Frontal cortex (tissue), 4 donors: ENCODE measurements at places on chromosomes 1 and 21.

DNA sequence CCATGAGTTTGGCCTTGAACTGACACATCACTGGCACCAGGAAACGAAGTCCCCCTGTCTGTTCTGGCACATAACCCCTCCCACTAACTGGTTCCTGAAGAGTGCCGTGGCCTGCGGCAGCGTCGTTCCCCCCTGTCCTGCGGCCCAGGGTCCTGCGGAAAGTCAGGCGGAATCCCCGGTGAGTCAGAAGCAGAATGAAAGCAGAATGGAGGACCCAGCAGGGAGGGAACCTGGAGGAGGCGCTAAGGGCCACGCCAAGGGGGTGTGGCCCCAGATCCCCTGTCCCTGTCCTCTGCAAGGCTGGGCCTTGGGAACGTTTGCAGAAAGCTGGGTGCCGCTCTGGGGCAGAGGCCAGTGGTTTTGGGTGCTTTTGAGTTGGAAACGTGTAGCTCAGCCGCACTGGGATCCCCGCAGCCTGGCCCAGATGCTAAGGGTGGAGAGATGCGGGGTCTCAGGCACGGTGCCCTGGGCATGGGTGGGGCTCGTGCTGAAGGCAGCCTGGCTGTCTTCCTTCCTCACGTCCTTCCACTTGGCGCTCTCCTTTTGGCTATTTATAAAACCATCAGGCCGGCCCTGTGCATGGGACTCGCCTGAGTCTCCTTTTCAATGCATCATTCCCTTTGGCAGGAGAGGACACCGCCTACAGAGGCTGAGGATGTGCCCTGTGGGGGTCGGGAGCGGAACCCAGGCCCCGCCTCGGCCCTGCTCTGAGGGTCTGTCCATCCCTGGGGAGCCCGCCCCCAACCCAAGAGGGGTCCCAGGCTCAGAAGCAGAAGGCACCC lies 36.2 kb downstream of the TP73 start:
- DNase-seq: no peak

GRCh38 chr1:152995842-152996241 lies 5.7 kb upstream of the SPRR3 start:
- DNase-seq: no peak

DNA sequence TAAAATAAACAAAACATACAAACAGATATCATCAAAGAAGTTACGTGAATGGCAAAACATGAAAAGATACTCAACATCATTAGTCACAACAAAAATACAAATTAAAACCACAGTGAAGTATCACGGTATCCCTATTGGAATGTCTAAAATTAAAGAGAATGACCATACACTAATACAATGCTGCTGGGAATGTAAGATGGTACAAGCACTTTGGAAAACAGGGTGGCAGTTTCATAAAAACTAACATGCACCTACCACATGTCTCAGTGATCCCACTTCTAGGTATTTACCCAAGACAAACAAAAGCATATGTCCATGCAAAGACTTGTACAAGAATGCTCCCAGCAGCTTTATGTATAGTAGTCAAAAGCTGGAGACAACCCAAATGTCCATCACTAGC lies 69.1 kb downstream of the HSF2BP start:
- no peak for DNase-seq

- DNase-seq: peak; percentile 79
These were observed 558 bp downstream of the PFKL start for GRCh38 chr21:44300262-44300959.

GRCh38 chr1:184754476-184755225 lies at the start of gene EDEM3:
TSS of gene EDEM3 (minus strand) at chr1:184754858. CDS start at chr1:184754646, 212 bp downstream.
- peak; percentile 95 for DNase-seq
